ENCODE measurements at places on chromosomes 2 and 18.

- no peak for DNase-seq
Observed at GRCh38 chr2:184611361-184612085, 13.2 kb downstream of the ZNF804A start.

DNA sequence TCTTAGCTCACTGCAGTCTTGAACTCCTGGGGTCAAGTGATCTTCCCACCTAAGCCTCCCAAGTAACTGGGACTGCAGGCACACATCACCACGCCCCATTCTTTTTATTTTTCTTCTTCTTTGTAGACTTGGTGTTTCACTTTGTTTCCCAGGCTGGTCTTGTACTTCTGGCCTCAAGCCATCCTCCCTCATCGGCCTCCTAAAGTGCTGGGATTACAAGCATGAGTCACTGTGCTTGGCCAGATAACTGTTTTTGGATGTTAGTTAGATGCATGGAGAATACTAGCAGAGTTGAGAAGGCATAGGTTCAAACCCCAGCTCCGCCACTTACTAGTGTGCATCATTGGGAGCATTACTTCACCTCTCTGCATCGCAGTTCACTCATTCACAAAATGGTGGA, 88.3 kb downstream of the TXNL1 start:
- no peak for DNase-seq

DNA sequence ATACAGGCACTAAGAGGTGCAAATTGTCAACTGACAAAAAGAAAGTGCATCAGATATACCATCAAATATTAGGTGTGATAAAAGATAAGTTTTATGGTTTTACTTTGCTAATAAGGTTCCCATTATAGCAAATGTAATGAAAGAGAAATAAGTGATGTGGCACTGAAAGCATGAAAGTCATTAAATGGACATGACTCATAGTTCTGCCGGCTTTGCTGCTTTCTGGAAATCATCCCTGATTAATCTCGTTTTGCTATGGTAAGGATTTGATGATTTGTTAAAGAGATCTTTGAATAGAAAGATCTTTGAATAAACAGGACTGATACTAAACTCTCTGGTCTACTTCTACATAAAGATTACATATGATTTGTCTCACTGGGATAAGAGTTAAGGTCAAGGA, 72.7 kb downstream of the CLIP4 start:
- no peak for DNase-seq

DNA sequence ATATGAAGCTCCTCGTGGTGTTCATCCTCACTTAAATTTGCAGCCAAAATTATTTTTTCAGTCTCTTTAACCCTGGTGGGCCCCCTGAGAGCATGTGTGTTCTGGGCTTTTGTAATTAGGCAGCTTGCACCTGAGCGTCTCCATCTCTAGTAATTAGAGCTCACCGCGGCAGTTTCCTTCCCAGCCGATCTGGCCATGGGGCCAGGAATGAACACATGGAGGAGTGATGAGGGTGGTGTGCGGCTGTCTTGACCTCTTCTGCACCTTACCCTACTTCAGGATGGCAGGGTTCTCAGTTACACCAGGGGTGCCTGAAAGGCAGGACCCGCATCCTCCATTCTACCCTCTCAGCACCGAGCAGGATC, 98.5 kb downstream of the AFF3 start:
- no peak for DNase-seq

- no peak for DNase-seq
Observed at GRCh38 chr2:173023718-173024117, 51.9 kb upstream of the MAP3K20 start.

- no peak for DNase-seq
Observed at GRCh38 chr18:11096839-11097750, 52.3 kb downstream of the PIEZO2 start.

- no peak for DNase-seq
Observed at GRCh38 chr2:57726294-57726693, 320.3 kb upstream of the VRK2 start.

DNA sequence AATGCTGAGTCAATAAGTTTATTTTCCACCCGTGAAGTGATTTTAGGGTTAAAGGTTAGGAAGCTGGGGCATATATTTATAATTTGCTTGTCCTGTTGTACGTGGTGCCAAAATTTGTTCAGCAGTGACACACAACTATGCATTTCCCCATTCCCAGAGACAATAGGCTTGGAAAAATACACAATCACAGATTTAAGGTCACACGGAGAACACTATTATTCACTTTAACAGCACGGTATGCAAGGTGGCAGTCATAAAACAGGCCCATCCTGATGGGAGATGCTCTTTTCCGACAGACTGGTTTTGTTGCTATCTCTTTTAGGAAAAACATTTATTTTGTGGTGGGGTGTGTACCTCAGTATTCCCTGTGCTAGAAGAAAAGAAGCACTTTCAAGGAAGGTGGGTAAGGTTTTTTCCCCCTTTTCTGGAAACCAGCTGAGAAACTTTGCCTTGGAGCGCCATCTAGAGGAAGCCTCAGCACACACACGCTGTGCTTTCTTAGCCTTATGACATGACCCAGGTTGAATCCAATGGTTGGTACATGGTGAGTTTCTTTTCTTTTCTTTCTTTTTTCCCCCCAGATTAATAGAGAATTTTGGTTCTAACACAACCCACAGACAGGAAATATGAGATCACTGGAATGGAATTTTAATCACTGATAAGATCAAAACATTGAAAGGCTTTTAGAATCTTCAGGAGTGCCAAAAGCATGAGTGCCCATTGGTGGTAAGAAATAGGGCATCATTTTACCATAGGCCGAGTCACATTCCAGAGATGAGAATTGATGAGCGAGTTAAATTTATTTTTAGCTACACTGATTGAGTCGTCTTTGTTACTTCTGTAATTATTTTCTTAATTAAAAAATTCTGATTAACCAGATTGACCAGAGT, 332.1 kb downstream of the AGPS start:
- DNase-seq = peak; percentile 23

- no peak for DNase-seq
Observed at GRCh38 chr2:111653913-111654312, 230.1 kb downstream of the ANAPC1 start.

DNA sequence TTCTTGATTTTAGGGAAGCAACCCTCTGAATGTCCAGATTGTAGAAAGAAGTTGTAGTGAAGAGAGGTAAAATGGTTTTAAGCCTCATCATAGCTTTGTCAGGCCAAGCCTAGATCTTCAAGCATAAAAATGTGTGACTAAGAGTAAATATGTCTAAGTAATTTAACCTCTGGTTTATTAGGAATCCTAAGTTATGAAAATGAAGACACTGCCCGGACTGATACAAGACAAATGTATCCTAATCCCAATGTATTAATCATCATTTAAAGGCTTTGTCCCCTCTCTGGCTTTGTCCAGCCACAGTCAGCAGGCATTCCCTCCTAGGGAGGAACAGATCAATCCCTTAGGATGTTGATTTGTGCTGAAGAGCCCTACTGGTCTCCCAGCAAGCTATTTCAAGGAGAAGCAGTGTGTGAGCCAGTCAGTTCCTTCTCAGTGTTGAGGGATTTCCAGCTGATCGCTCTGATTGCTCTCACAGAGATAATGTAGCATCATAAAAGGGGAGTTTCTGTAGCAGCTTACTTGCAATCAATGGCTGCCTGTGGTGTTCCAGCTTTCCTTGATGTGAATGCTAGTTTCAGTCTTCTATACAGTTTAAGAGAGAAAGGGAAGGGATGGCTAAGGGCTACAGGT, 796.1 kb downstream of the EPHA4 start:
- no peak for DNase-seq
